Stimulated activated CD4-positive, alpha-beta T cell treated with anti-CD3 and anti-CD28 coated beads, Interleukin-1b, Interleukin-23, amount 100 ng/mL, for 48 hours (primary cell): ENCODE measurements at places on chromosomes 7 and 10.

- peak; percentile 84 for DNase-seq
Observed at GRCh38 chr7:38368191-38368605, 94.8 kb upstream of the TARP start.

- no peak for DNase-seq
Observed at GRCh38 chr10:62148155-62148554, 120.5 kb downstream of the RTKN2 start.

GRCh38 chr7:124489082-124489819 lies 276.3 kb downstream of the GPR37 start:
- DNase-seq = no peak

DNA sequence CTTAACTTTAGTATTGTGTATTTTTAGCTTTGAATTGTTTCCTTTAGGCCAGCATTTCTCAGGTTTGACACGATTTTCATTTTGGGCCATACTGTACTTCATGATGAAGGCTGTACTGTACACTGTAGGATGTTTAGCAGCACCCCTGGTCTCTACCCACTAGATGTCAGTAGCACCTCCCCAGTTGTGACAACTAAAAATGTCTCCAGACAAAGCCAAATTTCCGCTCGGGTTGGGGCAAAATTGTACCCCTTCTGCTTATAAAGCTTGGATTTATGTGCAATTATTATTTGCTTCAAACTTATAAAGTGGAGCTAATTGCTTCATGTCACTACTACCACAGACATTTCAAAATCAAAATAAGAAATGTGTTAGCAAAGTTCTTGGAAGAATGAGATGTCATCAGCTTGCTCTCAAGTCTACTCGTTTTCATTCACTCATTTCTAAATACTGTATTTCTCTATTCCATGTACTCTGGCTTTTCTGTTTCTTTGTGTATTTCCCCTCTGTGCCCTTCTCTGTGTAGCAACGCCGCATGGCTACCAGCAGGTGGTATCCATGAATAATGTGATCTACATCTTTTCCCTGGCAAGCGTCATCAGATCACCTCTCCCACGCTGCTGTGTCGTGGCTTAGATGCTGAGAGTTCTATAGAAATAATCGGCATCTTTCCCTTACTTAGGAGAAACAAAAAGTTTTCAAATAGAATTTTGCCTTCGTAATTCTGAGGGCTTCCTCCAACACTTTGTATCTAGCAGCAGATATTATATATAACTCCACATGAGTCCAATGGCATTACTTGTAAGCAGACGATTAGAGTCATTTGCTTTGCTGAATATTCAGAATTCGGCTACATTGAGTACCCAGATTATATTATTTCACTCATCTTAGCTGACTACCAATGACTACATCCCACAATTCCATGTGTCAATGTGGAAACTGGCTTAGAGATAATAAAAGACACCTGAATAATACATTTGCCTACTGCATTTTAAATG lies 47.8 kb upstream of the CALCR start:
- no peak for DNase-seq

GRCh38 chr10:20898866-20899535 lies 1.9 kb upstream of the NEBL start:
- DNase-seq = no peak

DNA sequence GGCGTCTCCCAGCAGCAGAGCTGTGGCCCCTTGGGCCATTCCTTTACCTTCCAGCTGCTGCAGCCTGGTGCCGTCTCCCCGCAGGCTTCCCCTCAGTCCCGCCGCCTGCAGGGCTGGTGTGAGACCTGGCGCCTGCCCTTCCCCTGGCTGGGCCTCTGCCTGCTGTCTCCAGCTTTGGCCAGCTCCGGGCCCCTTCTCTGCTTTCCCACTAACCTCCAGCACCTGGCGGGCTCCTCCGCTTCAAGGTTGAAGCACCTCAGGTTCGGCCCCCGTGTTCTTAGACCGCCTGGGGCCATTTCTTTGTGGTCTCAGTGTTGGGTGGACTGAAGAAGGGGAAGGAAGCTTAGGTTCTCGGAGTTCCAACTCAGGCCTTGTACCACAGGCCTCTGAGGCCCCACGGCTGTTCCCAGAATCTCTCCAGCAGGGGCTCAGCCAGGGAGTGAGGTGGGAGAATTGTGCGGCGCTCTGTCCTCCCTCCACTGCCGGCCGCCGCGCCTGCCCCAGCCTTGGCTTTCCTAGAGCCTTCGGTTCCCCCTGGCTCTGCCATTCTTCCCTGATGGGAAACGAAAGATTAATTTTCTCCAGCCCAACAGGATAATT lies 30.3 kb downstream of the GBX1 start:
- no peak for DNase-seq

DNA sequence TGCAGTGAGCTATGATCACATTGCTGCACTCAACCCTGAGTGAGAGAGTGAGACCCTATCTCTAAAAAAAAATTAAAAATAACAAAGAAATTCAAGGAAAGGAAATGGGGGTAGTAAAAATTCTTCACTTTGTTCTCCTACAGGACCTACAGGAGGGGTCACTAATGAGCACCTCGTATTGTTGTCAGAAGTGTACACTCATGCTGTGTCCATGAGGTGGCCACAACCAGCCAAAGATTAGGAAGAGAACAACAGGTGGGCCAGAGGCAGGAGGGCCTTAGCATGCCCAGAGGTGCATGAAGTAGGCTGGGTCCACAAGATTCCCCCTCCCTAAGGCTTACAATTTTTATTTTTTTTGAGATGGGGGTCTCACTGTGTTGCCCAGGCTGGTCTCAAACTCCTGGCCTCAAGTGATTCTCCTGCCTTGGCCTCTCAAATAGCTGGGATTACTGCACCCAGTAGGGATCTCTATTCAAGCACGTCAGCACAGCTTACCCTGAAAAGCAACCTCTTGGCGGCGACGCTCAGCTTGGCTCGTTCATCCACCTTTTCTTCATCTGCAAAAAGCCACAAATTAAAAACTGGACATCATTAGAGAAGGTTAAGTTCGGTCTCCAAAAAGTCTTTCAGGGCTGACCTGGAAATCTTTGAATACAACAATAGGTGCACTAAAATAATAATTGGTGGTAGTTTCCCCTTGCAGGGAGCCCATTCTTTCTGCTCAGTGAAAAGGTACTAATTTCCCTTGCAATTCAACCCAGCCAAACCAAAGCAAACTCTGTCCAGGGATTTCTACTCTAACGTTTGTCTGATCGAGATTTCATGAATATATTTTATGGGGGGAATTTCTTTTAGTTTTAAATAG lies 104.4 kb downstream of the SVIL start:
- no peak for DNase-seq

DNA sequence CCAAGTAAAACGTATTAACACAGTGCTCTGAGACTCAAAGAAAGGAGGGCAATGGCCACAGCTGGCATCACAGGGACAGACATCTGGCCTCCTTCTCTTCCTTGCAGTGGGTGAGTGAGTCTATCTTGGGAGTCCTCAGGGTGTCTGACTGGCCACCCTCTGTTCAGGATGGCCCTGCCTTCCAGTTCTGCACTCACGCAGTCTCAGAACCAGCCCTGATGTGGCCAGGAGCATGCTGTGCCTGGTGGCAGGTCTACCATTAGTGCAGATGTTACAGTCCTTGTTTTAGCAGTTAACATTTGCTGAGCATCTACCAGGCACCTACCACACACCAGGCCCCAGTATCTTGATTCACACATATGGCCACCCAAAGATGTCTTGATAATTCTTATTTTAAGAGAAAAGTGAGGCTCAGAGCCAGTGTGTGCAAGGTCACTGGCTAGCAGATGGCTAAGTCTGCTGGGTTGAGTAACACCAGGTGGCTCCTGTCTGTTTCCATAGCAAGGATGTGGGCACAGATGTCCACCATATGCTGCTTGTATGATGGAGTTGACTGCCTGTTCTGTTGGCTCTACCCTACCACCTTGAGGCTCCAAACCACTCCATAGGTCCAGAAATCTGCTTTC lies 23.2 kb upstream of the ARHGAP22 start:
- no peak for DNase-seq

- DNase-seq = no peak
Observed at GRCh38 chr7:12508554-12508953, 62.0 kb upstream of the SCIN start.

GRCh38 chr10:88927416-88927690 lies 25.2 kb downstream of the ACTA2 start:
- no peak for DNase-seq

DNA sequence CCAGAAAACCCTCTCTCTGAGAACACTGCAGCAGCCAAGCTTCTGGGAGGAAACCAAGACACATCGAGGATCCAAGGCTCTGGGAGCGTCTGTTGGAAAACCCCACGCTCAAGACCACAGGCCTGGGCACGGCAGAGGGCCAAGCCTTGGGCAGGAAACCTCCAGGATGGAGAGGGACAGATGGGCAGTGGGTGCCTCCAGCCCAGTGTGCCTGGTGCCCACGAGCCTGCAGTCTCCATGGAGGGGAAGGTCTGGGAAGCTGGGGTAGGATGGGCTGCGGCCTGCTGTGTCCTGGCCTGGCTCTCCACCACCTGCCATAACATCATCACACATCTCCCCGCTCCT lies 96.1 kb downstream of the FAM53B start:
- DNase-seq = no peak

DNA sequence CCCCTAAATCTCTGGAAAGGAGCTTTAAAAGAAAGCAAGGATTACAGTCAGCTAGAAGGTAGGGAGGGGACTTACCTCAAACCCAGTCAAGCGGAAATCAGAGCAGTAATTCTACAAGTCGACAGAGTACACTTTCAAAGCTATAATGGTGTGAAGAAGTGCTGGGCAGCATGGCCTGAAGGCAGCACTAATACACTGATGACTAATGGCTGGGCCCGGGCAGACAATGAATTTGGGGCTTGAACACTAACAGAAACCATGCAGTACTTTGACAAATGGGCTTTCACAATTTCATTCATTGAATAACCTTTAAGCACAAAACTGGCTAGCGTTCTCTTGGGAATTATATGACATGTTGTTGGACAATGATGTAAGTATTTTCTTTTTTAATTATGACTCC lies 4.7 kb downstream of the GLI3 start:
- no peak for DNase-seq

DNA sequence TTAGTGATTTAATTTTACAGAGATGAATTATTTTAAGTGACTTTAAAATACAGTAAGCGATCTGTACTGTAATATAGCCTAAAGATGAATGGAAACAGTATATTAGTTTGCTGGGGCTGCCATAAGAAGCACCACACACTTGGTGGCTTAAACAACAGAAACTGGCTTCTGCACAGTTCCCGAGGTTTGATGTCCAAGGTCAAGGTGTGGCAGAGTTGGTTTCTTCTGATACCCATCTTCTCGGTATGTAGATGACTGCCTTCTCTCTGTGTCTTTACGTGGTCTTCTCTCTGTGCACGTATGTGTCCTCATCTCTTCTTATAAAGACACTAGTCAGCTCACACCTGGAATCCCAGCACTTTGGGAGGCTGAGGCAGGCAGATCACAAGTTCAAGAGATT lies 64.0 kb upstream of the KMT2E start:
- no peak for DNase-seq

- DNase-seq = no peak
Observed at GRCh38 chr7:41795276-41795833, 92.5 kb upstream of the INHBA start.

DNA sequence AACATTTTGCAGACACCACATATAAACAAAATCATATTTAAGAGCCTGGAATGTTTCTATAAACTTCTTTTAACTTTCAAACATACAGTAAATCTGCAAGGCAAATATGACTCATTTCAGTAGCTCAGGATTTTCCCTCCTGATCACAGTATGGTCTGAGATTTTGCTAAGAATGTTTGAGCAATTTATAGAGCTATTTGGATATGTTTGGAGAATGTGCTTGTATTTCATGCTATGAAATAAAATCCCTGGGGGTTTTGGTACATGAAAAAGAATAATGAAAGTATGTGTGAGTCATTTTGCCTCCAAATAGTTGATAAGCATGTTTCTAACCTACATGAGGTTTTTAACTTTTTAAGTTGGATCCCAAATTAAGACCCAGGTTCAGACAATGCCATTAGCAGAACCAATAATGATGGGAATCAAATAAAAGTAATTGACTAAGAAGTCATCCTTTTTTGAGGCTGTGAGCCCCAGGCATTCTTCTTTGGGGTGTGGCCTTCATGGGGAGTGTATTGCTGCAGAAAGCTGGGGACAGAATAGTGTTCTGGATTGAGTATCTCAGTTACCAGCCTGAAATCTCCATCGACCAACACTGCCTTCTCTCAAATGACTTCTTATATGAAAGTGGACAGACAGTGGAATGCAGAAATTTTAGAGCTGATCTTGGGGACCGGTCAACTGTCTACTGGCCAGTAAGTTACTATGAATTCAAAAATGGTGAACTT lies 66.1 kb upstream of the AGBL3 start:
- DNase-seq = no peak

GRCh38 chr7:138207555-138207971 lies 131.3 kb downstream of the AKR1D1 start:
- no peak for DNase-seq

GRCh38 chr7:128322040-128322643 lies 21.6 kb downstream of the RBM28 start:
- no peak for DNase-seq

DNA sequence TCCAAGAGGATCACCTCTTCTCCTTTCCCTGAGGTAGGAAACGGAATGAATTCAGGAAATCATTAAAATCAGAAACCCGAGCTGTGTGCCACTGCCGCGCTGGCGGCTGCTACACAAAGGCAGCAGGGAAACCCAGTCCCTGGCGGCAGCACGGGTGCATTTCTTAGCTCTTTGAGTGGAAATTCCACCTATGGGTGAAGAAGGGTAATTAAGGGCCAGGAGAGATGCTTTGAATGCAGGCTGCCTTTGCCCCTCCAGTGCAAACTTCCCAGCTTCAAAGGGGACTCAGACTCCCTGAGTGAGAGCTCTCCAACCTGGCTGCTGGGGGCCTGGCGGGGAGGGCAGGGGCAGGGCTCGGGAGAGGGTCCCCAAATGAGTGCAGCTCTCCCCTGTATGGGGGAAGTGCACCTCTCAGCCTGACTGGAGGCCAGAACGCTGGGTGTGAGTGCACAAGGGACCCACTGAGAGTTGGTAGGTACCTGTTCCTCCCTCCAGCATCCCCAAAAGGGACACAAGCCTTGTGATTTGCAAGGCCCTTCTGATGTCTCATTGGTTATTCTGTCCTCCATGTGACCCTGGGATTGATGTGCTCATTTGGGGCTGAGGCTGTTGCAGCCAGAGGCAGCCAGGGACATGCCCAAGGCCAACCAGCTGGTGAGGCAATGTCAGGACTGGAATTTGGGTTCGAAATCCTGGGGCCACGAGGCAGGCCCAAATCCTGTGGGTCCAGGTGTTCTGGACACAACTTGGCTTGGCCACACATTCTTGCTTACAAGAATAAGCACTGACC lies 16.3 kb upstream of the ZMIZ1 start:
- DNase-seq = peak; percentile 35

- DNase-seq = no peak
Observed at GRCh38 chr7:103918631-103919271, 70.7 kb downstream of the RELN start.
